ENCODE measurements at places on chromosomes 2 and 18.

GRCh38 chr2:11656671-11657101, 13.3 kb downstream of the NTSR2 start:
- no peak for DNase-seq

DNA sequence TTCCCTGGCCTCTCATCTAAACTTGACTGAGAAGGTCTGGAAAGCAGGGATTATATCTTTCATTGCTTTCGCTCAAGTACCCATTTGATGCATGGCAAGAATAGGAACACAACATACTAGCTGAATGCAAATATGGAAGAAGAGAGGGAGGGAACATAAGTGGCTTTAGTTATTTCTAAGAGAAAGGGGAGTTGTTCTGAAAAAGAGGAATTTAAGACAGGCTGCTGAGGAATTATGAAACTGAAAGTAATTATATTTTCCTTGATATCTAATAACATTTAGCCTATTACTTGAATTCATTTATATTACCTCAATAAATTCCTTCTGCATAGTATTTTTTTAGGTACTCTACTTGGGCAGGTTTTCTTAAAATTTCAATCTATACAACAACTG, 105.8 kb upstream of the TTN start:
- no peak for DNase-seq

DNA sequence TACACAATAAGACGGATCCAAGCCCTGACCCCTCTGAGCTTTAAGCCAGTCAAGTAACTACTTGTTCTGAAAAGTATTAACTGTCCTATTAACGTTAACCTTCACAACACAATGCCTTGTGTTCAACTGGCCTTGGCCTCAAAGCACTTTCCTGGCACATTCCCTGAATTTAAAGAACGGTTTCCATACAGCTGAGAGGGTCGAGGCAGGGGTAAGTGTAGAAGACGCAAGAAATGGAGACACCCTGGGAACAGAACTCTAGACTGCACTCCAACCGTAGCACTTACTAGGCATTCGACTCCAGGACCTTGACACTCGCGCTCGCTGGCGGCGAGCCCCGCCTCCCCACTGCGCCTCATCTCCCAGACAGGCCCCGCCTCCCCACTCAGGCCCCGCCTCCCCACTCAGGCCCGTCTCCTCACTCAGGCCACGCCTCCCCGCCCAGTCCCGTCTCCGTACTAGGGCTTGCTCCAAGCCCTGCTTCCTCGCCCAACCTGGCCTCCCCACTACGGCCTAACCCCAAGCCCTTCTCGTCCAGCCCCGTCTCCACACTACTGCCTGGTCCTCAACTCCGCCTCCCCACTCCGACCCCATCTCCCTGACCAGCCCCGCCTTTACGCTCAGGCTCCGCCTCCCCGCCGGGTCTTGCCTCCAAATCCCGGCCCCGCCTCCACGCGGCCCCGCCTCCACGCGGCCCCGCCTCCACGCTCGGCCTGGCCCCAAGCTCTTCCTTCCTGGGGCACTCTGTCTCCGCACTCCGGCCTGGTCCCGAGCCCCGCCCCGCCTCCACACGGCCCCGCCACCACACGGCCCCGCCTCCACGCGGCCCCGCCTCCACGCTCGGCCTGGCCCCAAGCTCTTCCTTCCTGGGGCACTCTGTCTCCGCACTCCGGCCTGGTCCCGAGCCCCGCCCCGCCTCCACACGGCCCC, 887 bp upstream of the TMEM87B start:
- DNase-seq: peak; percentile 71

- no peak for DNase-seq
These were observed 203.9 kb downstream of the SMAD2 start for GRCh38 chr18:47726550-47726949.

GRCh38 chr2:103789381-103790095, 1027.7 kb downstream of the TMEM182 start:
- DNase-seq: no peak

- no peak for DNase-seq
These were observed 123.5 kb downstream of the TANC1 start for GRCh38 chr2:159091976-159092375.

GRCh38 chr2:160836755-160837154, 323.5 kb upstream of the TANK start:
- peak; percentile 95 for DNase-seq

DNA sequence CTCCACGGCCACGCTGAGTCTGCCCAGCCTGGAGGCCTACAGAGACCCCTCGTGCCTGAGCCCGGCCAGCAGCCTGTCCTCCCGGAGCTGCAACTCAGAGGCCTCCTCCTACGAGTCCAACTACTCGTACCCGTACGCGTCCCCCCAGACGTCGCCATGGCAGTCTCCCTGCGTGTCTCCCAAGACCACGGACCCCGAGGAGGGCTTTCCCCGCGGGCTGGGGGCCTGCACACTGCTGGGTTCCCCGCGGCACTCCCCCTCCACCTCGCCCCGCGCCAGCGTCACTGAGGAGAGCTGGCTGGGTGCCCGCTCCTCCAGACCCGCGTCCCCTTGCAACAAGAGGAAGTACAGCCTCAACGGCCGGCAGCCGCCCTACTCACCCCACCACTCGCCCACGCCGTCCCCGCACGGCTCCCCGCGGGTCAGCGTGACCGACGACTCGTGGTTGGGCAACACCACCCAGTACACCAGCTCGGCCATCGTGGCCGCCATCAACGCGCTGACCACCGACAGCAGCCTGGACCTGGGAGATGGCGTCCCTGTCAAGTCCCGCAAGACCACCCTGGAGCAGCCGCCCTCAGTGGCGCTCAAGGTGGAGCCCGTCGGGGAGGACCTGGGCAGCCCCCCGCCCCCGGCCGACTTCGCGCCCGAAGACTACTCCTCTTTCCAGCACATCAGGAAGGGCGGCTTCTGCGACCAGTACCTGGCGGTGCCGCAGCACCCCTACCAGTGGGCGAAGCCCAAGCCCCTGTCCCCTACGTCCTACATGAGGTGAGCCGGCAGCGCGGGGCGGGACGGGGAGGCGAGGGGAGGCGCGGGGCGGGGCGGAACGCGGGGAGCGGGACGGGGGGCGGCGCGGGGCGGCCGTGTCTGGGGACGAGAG, 15.2 kb downstream of the NFATC1 start:
- DNase-seq: no peak

DNA sequence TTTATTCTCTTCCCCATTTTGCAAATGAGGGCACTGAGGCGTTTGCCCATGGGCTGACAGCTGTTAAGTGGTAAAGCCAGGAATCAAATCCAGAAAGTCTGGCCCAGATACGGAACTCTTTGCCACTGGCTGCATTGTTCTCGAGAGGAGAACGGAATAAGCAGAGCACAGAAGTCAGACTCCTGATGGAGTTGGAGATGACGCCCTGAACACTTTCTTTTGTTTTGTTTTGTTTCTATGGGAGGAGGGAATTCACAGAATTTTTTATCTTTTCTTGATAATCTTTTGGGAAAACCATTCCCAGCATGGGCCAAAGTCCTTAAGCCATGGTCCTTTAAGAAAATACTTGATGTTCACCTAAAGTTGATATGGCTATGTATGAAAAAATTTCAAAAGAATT, 322.2 kb downstream of the RDH14 start:
- no peak for DNase-seq

DNA sequence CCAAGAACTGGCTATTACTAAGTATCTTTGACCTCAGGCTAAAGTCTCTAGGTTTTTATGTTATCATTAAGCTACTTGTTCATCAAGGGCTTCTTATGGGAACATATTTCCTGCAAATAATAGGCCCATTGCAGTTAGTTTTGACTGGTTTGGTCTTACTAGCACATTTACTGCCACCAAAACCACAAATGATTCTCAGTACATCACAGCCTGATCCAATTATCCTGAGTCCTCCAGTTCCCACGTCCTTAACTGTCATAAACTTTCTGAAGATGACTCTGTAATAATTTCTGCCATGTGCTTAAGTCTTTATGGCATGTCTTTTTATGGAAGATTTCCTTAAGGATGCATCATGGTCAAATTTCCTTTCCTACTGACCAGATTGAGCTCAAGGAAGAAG, 123.3 kb upstream of the TANK start:
- DNase-seq: peak; percentile 79

DNA sequence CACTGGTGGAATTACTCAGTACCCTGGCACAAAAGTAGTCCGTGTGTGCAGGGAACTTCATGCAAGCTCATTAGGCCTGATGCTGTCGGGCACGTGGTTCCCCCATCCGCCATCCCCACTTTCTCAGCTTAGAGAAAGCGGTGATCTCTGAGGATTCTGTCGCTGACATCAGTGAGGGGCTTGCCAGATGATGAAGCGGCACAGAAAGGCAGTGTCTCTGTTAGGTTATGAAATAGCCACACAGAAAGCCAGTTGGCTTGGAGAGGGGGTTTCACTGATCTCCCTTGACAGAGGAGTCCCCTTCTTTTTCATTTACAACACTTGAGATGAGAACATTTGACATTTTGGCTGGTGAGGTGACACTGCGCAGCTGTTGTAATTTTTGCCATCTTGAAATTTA, 179.7 kb downstream of the FAM210A start:
- no peak for DNase-seq

GRCh38 chr2:185161701-185162100, 563.4 kb downstream of the ZNF804A start:
- DNase-seq: no peak

- no peak for DNase-seq
These were observed 63.5 kb downstream of the ZDBF2 start for GRCh38 chr2:206337956-206338355.

GRCh38 chr2:191746346-191747169, 68.6 kb downstream of the NABP1 start:
- DNase-seq: peak; percentile 38

DNA sequence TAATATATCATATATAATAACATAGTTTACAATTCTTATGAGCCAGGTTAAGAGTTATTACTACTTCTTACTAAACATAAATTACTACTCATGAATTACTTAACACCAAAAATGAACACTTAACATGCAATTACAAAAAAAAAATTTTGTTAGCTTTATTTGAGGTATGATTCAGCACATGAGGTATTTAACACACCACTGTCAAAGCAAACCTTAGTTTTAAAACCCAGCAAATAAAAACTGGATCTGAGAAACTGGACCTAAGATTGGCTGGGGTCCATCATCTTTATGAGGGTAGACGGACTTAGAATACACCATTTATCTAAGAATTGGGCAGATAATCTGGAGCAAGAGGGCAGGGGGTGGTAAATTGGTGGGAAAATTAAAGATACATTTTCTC, 81.8 kb upstream of the CREB1 start:
- DNase-seq: no peak

GRCh38 chr2:130823886-130824491, 12.7 kb upstream of the ARHGEF4 start:
- DNase-seq: no peak

GRCh38 chr2:45736757-45737704, 85.6 kb downstream of the PRKCE start:
- DNase-seq: no peak

- DNase-seq: no peak
These were observed 148.7 kb downstream of the AGAP1 start for GRCh38 chr2:235642446-235643098.

- no peak for DNase-seq
These were observed 156.0 kb upstream of the TWIST2 start for GRCh38 chr2:238691596-238692491.

- DNase-seq: no peak
These were observed 190.2 kb downstream of the IKZF2 start for GRCh38 chr2:212961255-212961654.

GRCh38 chr2:64649013-64649484, 4.7 kb downstream of the SERTAD2 start:
- no peak for DNase-seq

- no peak for DNase-seq
These were observed 21.5 kb downstream of the GNAL start for GRCh38 chr18:11710578-11710977.

- DNase-seq: no peak
These were observed 24.5 kb downstream of the NDUFA10 start for GRCh38 chr2:240000671-240001070.

GRCh38 chr18:49752095-49752457, 61.3 kb downstream of the ACAA2 start:
- DNase-seq: no peak

DNA sequence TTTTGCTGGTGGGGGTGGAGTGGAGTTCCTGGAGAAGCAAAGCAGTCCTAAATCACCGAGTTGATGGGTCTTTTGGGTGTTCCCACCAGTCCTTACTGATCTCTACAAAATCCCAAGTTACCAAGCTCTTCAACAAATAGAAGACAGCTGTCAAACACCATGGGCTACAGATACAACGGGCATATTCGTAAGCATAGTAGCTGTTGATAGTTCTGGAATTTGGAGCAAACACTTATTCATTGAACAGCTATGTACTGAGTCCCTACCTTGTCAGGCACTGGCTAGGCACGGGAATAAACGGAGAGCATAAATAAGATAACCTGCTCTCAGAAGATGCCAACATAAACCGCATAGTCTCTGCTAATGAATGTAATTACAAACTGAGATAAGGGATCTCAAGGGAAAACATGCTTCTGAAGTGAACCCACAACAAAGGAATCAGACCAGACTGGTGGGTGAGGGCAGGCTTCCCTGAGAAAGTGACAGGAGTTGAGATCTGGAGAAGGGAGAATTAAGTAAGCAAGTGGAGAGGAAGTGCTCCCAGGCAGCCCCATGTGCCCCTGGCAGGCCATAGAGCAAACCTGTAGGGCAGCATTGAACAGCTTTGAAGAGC, 947 bp upstream of the ANKRD44 start:
- no peak for DNase-seq

DNA sequence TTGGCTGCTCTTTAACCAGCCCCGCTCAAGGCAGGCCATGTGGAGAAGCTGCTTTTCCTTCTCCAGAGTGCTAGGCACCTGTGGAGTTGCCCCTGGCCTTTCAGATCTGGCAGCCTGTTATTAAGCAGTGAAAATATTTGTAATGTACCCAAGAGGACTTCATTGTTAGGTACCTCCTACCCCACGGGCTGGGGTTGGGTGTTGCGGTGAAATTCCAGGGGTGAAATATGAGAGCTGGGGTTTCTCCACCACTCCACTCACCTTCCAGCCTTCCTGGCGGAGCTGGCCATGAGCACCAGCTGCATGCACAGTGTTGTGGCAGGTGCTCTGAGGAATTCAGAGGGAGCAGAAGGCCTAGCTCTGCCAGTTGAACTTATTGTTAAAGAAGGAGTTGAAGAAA, 39.1 kb downstream of the NTSR2 start:
- DNase-seq: no peak

GRCh38 chr2:84970868-84971509, at the start of gene KCMF1:
Gene KCMF1, plus strand, starts transcription at chr2:84971161. Its CDS starts 291 bp downstream, at chr2:84971452.
- no peak for DNase-seq

Measured in GM04503 (cell line).